ENCODE measurements at places on chromosomes 1 and 21.

- no peak for DNase-seq
Measured at GRCh38 chr1:226902601-226903000, 32.2 kb downstream of the PSEN2 start.

DNA sequence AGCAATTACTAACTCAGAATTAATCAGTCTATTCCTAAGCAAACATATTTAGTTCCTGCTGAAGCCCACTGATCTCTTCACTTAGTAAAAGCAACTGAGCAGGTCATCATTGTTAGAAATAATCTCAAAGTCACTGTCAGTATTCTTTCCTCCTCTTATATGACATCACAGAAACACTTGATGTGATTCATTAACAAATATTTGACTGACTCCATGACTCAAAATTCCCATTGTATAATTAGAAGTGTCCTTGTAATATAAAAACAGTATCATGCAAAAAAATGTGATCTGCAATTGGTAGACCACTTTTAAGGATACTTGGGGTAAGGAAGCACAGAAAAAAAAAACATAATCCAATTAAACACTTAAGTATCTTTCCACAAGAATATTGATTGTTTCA is 194.4 kb downstream of the DPYD start:
- no peak for DNase-seq

- DNase-seq = no peak
Measured at GRCh38 chr1:160910170-160910750, 25.3 kb upstream of the ITLN1 start.

- DNase-seq = no peak
Measured at GRCh38 chr1:59353453-59353852, 56.6 kb downstream of the FGGY start.

- peak; percentile 33 for DNase-seq
Measured at GRCh38 chr1:40153073-40153770, 8.0 kb upstream of the RLF start.

DNA sequence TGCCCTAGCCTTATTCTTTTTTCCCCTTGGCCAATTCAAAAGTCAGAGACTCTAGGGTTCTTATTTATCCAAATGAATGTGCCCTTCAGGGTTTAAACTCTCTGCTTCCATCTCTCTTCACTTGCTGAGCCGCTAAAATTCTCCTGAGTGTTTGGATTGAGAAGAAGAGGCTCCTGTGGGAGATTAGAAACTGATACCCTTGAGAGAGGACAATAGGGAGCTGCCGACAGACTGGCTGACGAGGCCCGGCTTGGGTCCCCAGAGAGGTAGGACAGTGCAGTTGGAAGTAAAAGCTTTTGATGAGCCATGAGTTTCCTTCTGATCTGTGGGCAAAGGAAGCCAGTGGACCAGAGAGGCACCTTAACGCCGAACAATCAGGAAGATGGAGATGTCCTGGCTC is 41.3 kb upstream of the UBE2U start:
- no peak for DNase-seq

DNA sequence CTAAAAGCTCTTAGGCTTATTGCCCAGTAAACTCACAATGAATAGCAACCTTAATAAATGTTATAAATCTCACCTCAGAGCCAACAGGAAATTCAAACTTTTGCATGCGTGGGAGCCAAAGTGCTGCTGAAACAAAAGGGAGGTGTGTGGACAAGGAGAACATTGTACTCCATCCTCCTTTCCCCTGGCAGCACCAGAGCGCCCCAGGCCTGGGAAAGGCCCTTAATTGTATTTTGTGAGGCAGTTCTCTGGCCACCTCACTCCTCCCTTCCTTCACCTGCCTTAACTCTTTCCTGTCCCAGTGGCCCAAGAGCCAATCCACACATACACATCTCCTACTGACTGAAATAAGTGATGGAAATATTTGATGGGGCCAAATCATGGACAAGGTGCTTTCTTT is 648.5 kb downstream of the LMO4 start:
- no peak for DNase-seq

DNA sequence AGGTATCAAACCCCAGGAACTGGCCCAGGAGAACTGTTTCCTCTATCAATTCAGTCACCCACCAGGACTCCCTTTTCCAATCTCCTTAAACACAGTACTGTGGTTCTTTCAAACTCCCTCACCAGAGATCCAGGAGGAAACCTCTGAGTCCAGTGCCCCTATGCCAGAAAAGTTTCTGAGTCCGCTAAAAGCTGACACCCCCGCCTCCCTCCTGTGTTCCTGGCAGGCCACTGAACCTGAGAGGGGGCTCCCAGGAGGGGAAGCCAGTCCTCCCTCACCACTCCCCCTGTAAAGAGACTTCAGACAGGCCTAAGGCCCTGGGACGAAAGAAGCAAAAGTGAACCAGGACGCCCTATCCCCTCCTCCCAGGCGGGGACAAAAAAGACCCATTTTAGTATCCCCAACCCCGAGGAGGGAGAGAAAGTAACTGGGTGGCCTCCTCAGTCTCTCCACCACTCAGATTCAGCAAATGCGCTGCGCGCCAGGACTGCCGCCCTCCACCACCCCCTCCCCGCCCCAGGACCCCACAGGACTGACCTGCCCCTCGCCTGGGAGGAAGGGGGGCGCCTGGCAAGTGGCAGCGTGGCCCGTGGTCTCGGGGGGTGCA is 624 bp downstream of the SLC41A1 start:
- DNase-seq = peak; percentile 50

DNA sequence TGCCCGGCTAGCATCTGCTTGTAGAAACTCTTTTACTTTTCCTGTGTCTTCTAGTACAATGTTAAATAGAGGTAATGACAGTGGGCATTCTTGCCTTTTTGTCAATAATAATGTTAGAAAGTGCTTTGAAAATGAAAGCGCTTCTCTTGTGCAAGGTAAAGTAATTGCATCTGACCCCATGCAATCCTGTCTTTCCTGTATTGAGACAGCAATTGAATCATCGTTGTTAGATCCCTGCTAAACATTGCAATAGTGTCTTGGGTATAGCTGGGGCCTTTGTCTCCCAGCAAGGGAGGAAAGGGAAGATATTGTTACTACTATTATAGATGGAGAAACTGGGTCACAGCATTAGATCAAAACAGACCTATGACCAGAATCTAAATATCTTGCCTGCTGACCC is 80.9 kb downstream of the TLR5 start:
- DNase-seq = no peak

GRCh38 chr1:216929870-216930582 is 206.8 kb upstream of the ESRRG start:
- DNase-seq = no peak

GRCh38 chr1:83905315-83905907 is 93.5 kb downstream of the TTLL7 start:
- peak; percentile 3 for DNase-seq

DNA sequence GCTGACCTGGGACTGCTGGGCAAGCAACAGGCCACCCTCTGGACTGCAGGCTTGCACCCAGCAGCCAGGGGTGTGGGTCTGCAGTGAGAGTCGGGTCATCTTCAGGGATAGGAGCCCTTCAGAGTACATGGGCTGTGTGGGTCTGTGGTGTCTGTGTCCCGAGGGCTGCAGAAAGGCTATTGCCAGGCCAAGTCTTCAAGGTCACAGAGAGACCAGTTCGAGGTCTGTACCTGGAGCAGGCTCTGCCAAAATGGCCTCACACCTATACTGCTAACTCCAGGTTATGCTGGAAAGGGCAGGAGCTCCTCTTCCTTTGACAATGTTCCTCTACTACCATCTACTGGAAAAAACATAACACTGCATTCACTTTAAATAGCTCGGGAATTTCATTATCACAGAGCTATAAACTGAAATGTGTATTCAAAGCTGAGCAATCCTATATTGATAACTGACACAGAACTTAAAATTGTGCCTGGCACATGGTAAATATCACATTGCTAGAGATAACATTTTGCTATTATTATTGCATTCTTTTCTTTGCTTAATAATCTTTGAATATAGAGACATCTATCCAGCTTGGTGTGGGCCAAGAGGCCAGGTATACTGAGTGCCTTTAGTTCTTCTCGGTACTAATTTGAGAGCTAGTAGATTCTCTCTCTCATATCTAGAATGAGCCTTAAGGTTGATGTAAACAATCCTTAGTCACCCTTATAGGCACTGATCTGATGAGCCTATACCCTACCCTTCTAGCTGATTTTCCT is 6.9 kb upstream of the DNAH14 start:
- peak; percentile 29 for DNase-seq

GRCh38 chr21:42063191-42063570 is 7.9 kb upstream of the UMODL1 start:
- DNase-seq = no peak

DNA sequence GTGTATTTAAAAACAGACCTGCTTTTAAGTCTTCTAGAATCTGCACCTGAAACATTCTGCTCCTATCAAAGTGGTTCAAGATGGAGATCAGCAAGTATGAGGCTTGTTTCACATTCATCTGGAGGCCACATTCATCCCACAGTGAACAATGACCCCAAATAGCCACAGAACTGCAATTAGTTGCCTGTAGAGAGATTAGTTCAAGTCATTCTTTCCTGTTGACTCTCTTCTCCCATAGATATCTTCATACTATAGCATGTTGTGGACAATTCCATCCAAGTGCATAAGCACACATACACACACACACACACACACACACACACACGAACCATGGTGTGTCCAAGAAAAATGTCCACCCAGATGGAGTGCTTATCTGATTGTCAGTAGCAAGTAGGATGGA is 101.7 kb upstream of the FGGY start:
- no peak for DNase-seq

DNA sequence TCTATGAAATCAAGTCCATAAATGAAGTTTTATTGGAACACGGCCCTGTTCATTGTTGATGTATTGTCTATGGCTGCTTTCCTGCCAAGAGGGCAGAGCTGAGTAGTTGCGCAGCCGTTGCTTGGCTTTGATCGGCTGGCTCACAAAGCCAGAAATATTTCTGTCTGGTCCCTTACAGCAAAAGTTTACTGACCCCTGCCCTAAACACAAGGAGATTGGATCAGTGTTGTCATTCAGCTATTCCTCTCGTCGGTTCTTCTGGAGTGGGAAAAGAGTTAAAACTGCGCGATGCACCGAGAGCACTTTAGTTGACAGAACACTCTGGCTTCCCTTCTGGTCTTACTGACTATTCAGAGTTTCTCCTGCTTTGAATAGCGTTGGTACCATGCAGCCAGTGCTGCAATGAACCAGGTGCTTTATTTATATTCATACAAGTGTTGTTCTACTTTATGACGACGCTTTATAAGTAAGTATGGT is 868 bp downstream of the ZBTB40 start:
- no peak for DNase-seq

DNA sequence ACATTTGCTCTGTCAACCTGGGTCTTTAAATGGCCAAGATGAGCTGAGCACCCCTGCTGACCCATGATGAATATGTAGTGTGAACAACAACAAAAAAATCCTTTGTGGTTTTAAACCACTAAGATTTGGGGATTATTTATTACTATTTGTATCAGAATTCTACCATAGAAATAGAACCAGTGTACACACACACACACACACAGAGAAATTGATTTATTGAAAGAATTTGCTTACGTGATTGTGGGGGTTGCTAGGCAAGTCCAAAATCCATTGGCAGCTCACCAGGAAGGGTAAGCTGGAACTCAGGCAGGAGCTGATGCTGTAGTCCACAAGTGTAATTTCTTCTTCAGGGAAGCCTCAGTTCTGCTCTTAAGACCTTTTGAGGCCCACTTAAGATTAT is 82.5 kb upstream of the MAP1LC3C start:
- DNase-seq = no peak

- no peak for DNase-seq
Measured at GRCh38 chr1:18946550-18947381, 9.7 kb downstream of the IFFO2 start.

DNA sequence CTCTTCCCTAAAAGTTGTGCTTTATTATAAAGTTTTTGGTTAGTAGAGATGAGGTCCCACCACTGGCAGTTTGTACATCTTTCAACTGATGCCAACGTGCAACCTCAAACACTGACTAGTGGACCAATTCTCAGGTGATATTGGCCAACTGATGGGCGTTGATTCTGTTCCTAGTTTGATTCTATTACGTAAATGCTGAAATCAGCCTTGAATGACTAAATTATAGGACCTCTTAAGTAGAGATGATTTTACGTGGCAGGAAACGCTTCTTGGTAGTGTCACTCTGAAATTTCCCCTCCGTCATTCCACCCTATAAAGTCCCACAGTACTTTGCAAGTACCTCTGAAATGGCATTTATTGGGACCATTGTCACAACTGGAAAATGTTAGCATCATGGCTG is 8.8 kb upstream of the FNDC7 start:
- DNase-seq = no peak

GRCh38 chr1:4690951-4691675 is 36.7 kb downstream of the AJAP1 start:
- no peak for DNase-seq

DNA sequence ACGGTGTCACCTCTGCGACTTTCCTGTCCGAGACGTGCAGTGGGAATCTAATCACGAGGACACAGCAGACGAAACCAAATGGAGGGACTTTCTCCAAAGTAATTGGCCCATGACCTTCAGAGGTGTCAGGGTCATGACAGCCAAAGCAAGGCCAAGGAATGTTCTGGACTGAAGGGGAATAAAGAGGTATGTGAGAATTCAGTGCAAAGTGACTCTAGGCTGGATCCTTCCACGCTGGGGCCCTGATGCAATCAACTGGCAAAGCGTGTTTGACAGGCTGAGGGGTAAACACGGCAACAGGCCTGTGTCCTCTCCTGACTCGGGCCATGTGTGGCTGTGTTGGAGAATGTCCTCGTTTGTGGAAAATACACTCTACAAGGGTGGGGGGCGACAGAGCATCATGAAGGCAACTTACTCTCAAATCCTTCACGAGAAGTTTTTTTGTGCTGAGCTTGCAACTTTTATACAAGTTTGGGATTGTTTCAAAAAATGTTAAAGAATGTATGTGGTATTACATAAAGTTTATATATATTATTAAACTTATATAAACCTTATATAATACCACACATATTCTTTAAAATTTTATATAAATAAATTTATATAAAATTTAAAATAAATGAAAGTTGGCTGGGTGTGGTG is 1.7 kb downstream of the CFAP74 start:
- DNase-seq = no peak

DNA sequence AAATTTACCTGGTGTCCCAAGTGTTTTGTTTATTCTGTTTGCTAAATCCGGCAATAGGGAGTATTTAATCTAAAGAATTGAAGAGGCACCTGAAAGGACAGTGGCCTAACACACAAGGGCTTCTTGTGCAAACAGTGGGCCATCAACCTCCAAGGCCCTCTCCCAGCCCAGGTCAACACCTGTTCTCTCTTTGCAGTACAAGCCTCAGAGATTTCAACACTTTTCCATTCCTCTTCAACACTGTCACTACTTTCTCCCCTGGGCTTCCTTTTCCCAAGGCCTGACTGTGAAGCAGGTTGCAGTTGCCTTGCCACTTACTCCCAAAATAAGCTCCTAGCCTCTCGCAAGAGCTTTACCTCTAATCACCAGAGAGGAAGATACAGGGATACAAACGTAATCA is 3.2 kb upstream of the SNAPIN start:
- DNase-seq = no peak
